ENCODE measurements at places on chromosomes 13 and 19. TPM values are rescaled to one million over a fixed set of nuclear protein-coding genes. Genes with fewer than 3 reads are reported as not detected.

CD209 gene
- not detected for total RNA-seq

ZNF69 gene
- total RNA-seq, result not detected

GMIP gene
- 4.5 TPM for total RNA-seq

PTOV1 gene
- 154 TPM for total RNA-seq

ARID3A gene
- 5.4 TPM for total RNA-seq

WDR87 gene
- total RNA-seq, result not detected

LRP3 gene
- 57.4 TPM for total RNA-seq

PBX4 gene
- total RNA-seq, result 2.9 TPM

KLK2 gene
- not detected for total RNA-seq

CD70 gene
- 25.1 TPM for total RNA-seq

VSTM1 gene
- total RNA-seq, result 0.47 TPM

POGLUT2 gene
- 6.2 TPM for total RNA-seq

PLD3 gene
- 252 TPM for total RNA-seq

ZFP14 gene
- total RNA-seq, result 2.4 TPM

CYP2S1 gene
- 24.9 TPM for total RNA-seq

LILRA5 gene
- not detected for total RNA-seq

CEACAM5 gene
- total RNA-seq, result 1.7 TPM
